Thymus (tissue), 14 donors: ENCODE measurements at places on chromosomes 7 and 10. TPM values are rescaled to one million over a fixed set of nuclear protein-coding genes. Genes with fewer than 3 reads are reported as not detected.
A peak's percentile ranks its signal among the peaks of the same experiment; 100 is the strongest.

HHEX gene
- total RNA-seq = 3.0 TPM

DGKB gene
- total RNA-seq = 0.19 TPM

SFTPA2 gene
- total RNA-seq = 2.3 TPM

MYO3A gene
- total RNA-seq = 3.0 TPM

FKBP6 gene
- total RNA-seq = 0.19 TPM

LIPN gene
- 0.09 TPM for total RNA-seq

PRF1 gene
- 9.1 TPM for total RNA-seq

OR13A1 gene
- total RNA-seq = 0.28 TPM

HMX2 gene
- total RNA-seq = 0.05 TPM

OIT3 gene
- 1.1 TPM for total RNA-seq

CRHR2 gene
- total RNA-seq = under 0.01 TPM

GRCh38 chr7:42222125-42222524 is 14.9 kb downstream of the GLI3 start:
- peaks cover 23% of the 10 kb centered on the region for H3K27me3 ChIP-seq
- DNase-seq = no peak
- H3K4me3 ChIP-seq = no peak overlapping the region
- H3K36me3 ChIP-seq = no peaks in the 10 kb centered on the region
- H3K27ac ChIP-seq = peak overlapping the region; percentile 46

- peak overlapping the region; percentile 66 for H3K4me3 ChIP-seq
- peak overlapping the region; percentile 48 for H3K27ac ChIP-seq
- no peaks in the 10 kb centered on the region for H3K4me1 ChIP-seq
- DNase-seq = no peak
Observed at GRCh38 chr10:89643431-89643811, 1.6 kb downstream of the PANK1 start.

DNA sequence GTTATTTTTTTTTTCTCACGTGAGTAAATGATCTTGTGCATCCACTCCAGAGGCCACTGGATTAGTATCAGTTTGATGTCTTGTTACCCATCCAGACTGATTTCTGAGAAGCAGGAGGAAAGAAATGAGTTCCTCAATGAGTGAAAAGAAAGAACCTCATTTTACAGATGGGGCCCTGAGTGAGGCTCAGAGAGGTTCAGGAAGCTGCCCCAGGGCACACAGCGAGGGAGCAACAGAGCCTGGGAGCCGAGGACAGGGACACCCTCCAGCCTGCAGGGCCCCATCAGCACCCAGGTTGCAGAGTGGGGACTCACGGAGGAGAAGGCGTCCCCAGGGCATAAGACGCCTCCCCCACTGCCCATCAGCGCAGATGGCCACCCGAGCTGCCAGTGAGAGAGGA is 30.9 kb upstream of the TNRC18 start:
- H3K4me1 ChIP-seq = peaks cover 8% of the 10 kb centered on the region
- peaks cover 18% of the 10 kb centered on the region for H3K27me3 ChIP-seq
- no peak for DNase-seq
- no peak overlapping the region for H3K4me3 ChIP-seq

- H3K27me3 ChIP-seq = no peaks in the 10 kb centered on the region
- peak; percentile 62 for DNase-seq
- no peak overlapping the region for H3K4me3 ChIP-seq
- H3K36me3 ChIP-seq = no peaks in the 10 kb centered on the region
- H3K27ac ChIP-seq = peak overlapping the region; percentile 57
Observed at GRCh38 chr7:50212666-50213621, 91.6 kb upstream of the IKZF1 start.

GRCh38 chr7:72437061-72437585 is 25.0 kb upstream of the CALN1 start:
- no peaks in the 10 kb centered on the region for H3K4me1 ChIP-seq
- H3K27me3 ChIP-seq = no peaks in the 10 kb centered on the region
- no peak overlapping the region for H3K4me3 ChIP-seq
- H3K36me3 ChIP-seq = no peaks in the 10 kb centered on the region

DNA sequence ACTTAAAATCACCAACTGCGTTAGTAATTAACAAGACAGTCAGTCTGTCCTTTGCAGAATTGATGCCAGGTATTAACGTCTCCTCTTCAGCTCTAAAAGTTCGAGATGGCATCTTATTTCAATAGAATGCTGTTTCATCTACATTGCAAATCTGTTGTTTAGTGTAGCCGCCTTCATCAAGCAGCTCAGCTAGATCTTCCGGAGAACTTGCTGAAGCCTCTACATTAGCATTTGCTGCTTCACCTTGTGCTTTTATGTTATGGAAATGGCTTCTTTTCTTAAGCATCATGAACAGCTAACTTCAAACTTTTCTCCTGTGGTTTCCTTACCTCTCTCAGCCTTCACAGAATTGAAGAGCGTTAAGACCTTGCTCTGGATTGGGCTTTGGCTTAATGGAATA is 95.5 kb upstream of the FAM20C start:
- no peak overlapping the region for H3K4me3 ChIP-seq
- DNase-seq = no peak
- no peak overlapping the region for H3K27ac ChIP-seq
- H3K27me3 ChIP-seq = no peaks in the 10 kb centered on the region
- no peaks in the 10 kb centered on the region for H3K36me3 ChIP-seq

GRCh38 chr7:134742688-134743350 is 36.6 kb upstream of the CALD1 start:
- H3K36me3 ChIP-seq = no peaks in the 10 kb centered on the region
- H3K27ac ChIP-seq = no peak overlapping the region
- no peak for DNase-seq
- H3K4me1 ChIP-seq = no peaks in the 10 kb centered on the region
- no peak overlapping the region for H3K4me3 ChIP-seq
- no peaks in the 10 kb centered on the region for H3K27me3 ChIP-seq

DNA sequence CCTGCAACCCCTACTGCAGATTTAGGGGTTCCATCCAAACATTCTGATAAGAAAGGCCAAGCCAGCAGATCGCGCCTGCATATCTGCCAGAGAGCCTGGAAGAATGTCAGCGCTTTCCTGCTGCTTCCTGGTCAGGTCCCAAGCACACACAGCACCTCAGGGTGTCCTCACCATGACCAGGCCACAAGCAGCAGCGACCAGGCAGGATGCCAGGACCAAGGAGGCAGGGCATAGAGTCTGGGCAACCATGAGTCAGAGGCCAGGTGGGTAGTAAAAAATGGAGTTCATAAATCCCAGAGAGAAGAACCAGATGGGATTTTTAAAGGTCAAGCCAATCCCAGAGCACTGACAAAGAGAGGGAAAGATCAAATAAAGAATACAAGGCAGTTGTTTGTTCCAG is 5.5 kb upstream of the FAM131B start:
- peaks cover 4% of the 10 kb centered on the region for H3K4me1 ChIP-seq
- peaks cover 20% of the 10 kb centered on the region for H3K27me3 ChIP-seq
- no peak for DNase-seq

DNA sequence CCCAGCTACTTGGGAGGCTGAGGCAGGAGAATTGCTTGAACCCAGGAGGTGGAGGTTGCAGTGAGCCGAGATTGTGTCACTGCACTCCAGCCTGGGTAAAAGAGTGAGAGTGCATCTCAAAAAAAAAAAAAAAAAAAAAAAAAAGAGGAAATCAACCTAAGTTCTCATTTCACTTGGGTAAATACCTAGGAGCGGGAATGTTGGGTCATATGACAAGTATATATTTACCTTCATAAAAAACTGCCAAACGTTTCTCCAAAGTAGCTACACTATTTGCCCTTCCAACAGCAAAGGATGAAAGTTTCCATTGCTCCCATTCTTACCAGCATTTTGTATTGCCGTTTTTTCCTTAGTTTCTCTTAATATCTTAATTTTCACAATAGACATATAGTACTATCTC is 9.8 kb downstream of the P4HA1 start:
- H3K4me3 ChIP-seq = no peak overlapping the region
- no peaks in the 10 kb centered on the region for H3K36me3 ChIP-seq
- H3K27ac ChIP-seq = no peak overlapping the region
- no peak for DNase-seq
- H3K4me1 ChIP-seq = no peaks in the 10 kb centered on the region

GRCh38 chr7:96005271-96005670 is 232.9 kb downstream of the DYNC1I1 start:
- no peaks in the 10 kb centered on the region for H3K27me3 ChIP-seq
- no peaks in the 10 kb centered on the region for H3K36me3 ChIP-seq
- H3K4me1 ChIP-seq = no peaks in the 10 kb centered on the region
- DNase-seq = no peak
- no peak overlapping the region for H3K27ac ChIP-seq

DNA sequence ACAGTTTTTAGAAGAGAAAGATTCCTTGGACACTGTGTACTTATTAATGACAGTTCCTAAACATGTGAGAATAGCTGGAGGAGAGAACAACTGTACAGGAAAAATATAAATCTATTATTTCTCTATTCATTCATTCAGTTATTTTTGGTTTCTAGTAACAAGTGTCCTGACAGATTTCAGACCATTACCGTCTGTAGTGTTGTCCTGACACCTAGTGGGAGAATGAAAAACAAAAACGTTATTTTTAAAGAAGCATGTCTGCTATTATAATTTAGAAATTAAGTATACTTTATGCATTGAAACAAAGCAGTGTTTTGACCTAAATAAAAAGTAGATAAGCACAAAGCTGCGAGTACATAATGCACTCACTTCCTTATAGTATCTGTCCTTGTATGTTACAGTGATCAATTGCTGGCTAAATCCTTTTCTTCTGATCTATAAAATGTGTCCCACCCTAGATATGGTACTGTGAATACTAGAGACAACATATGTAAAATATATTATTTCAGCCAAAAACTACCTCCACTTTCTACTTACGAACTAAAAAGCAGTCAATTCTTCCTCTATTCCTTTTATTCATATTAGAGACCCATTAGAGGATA is 575.6 kb downstream of the ARL4A start:
- H3K4me3 ChIP-seq = no peak overlapping the region
- H3K27ac ChIP-seq = no peak overlapping the region
- no peaks in the 10 kb centered on the region for H3K27me3 ChIP-seq
- H3K4me1 ChIP-seq = no peaks in the 10 kb centered on the region
- H3K36me3 ChIP-seq = no peaks in the 10 kb centered on the region

- H3K4me1 ChIP-seq = no peaks in the 10 kb centered on the region
- H3K36me3 ChIP-seq = no peaks in the 10 kb centered on the region
- no peak overlapping the region for H3K27ac ChIP-seq
- no peak overlapping the region for H3K4me3 ChIP-seq
Observed at GRCh38 chr10:61639952-61640351, 22.8 kb upstream of the CABCOCO1 start.

GRCh38 chr7:104096683-104097082 is 107.2 kb upstream of the RELN start:
- no peaks in the 10 kb centered on the region for H3K4me1 ChIP-seq
- no peak overlapping the region for H3K4me3 ChIP-seq
- no peak for DNase-seq
- H3K36me3 ChIP-seq = no peaks in the 10 kb centered on the region
- H3K27me3 ChIP-seq = no peaks in the 10 kb centered on the region

DNA sequence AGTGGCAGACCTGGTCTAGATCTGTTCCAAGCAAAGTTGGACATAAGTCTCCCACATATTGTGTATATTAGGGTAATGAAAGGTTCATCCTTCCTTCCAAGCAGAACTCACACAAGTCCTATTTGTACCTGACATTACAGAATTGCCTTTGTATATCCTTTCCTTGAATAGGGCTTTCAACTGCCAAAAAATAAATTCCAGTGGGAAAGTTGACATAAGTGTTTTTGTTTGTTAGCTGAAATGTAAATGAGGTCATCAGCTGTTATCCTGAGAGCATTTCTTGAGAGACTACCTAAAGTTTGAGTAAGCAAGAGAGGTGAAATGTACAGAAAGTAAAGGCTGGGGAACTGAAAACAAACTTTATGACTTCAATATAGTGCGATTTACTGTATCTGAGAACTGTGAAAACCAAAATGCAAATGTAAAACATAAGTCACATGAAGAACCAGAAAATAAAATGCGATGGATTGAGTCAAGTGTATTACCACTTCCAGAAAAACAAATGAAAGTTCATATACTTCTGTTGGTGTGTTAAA is 527.3 kb upstream of the SEMA3D start:
- H3K27ac ChIP-seq = no peak overlapping the region
- no peaks in the 10 kb centered on the region for H3K27me3 ChIP-seq
- no peaks in the 10 kb centered on the region for H3K36me3 ChIP-seq
- no peak for DNase-seq
- no peaks in the 10 kb centered on the region for H3K4me1 ChIP-seq

GRCh38 chr10:3806603-3807002 is 21.6 kb upstream of the KLF6 start:
- peaks cover 49% of the 10 kb centered on the region for H3K4me1 ChIP-seq
- H3K4me3 ChIP-seq = no peak overlapping the region
- no peaks in the 10 kb centered on the region for H3K36me3 ChIP-seq
- peak overlapping the region; percentile 19 for H3K27ac ChIP-seq
- H3K27me3 ChIP-seq = no peaks in the 10 kb centered on the region

GRCh38 chr10:43355749-43356371 is 15.6 kb upstream of the FXYD4 start:
- no peak overlapping the region for H3K27ac ChIP-seq
- no peak overlapping the region for H3K4me3 ChIP-seq
- H3K36me3 ChIP-seq = no peaks in the 10 kb centered on the region
- DNase-seq = no peak
- peaks cover under 1% of the 10 kb centered on the region for H3K27me3 ChIP-seq
